ENCODE measurements at places on chromosomes 4 and X. TPM values are rescaled to one million over a fixed set of nuclear protein-coding genes. Genes with fewer than 3 reads are reported as not detected.

DNA sequence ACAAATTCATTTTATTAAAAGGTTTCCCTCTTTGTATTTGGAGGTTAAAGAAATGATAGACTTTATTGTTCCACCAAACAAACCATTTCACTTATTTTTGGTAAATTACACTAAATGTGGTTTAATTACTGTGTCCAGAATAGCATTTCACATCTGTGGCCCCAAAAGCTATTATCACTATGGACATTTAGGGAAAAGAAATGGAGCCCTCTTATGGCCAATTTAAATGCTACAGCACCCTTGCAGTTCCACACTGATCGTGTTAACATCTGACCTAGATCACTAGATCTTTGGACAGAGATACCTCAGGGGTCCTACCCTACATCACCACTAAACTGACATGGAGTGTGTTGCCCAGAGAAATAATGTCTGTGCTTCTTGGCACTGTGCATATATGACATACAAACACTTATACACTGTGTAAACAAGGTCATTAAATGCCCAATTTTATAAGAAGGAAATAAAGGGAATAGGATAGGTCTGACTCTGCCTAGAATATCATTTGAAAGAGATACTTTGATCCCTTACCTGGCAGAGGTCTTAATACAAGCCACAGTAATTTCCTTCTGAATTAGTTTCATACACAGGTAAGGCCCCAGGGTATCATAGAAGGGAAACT, 163.9 kb downstream of the KDR start:
- peak; percentile 36 for DNase-seq

GRCh38 chrX:153961292-153961691, 10.3 kb downstream of the HCFC1 start:
- no peak for DNase-seq

DNA sequence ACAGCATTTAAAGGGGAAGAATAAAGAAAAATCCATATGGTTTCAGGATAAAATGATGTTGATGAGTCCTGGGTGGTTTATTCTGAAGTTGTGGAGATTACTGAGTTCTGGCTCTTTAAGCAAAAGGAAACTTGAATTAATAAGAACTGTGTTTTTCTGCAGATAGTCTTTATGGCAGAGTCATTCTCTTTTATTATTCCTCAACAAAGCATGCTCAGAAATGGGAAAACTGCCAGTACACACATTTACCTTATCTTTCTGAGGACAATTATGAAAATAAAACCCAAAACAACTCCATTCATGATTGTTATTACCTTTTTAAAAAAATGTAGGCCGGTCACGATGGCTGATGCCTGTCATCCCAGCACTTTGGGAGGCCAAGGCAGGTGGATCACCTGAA, 58.5 kb downstream of the ADD1 start:
- DNase-seq, result no peak

- DNase-seq, result peak; percentile 46
Measured at GRCh38 chr4:150782311-150782710, 200.4 kb downstream of the MAB21L2 start.

TRPC3 gene
- 0.45 TPM for total RNA-seq

NAT8L gene
- 0.98 TPM for total RNA-seq

CCDC149 gene
- total RNA-seq, result 2.2 TPM

ARMCX2 gene
- 199 TPM for total RNA-seq

UBQLN2 gene
- total RNA-seq, result 20.4 TPM

EFNB1 gene
- total RNA-seq, result 7.5 TPM

NDUFC1 gene
- 48.5 TPM for total RNA-seq

DNA sequence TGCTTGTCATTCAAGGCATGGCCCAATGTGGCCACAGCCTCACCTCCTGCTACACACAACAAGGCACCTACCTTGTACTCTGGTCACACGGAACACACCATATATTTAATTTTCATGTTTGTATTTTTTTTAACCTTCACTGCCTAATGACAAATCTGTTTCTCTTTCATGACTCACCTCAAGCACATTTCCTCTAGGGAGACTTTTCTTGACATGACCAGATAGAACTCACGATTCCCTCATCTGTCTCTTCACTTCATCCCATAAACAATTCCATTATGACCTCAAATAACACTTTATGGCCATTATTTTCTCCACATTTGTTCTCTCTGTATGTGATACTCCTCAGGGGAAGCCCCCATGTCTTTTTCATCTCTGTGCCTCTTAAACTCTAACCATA, 11.1 kb downstream of the DRP2 start:
- DNase-seq, result peak; percentile 74

- no peak for DNase-seq
Measured at GRCh38 chr4:117660668-117661067, 373.6 kb upstream of the NDST3 start.

GRCh38 chr4:24686866-24687692, 102.7 kb upstream of the DHX15 start:
- DNase-seq, result no peak

DNA sequence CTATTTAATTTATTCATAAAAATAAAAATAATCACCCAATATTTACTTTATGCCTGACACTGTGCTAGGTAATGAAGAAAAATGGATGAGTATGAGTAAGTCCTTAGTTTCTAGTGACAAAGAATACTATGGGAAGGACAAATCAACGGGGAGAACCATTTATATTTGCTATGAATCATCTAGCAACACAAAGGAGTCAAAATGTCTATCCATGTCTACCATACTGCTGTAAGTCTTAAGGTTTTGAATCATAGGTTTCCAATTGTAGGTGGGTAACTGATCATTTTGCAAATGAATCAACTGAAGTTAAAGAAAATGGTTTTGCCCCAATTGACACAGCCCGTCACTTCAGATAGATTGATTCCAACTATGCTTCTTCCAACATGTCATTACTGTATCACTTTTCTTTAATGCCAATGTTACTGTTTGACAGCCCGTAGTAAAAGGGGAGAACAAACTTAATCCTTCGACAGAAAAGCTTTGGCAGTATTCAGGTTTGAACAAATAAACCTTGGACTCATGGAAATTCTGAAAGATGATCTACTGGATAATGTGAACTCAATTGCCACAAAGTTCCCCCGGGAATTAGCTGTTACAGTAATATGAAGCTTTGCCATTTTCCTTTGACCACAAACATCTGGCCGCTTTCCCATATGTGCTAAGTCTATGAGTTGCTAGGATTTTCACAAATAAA, 3.2 kb downstream of the TDO2 start:
- DNase-seq, result peak; percentile 99

TMPRSS11F gene
- not detected for total RNA-seq

GRCh38 chr4:154944996-154945395, 163.9 kb downstream of the RBM46 start:
- DNase-seq, result no peak

DNA sequence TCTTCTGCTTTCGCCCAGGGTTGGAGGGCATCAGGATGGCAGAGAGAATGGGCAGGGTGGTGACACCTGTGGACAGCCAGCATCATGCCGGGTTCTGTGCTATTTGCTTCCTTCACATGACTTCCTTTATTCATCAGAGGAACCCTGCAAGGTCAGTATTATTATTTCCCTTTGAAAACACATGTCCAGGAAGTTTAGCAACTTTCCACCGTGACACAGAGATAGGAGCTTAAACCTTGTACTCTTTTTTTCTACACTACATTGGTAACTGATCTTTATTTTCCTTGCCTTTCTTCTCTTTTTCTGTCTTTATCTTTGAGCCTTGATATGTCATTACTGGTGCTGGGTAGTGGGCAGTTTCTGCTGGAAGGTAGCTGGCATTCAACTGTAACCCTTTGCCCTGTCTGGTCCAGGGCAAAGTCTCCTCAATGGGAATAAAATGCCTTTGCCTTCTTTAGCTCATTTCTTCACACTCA, 5.0 kb upstream of the MGST2 start:
- no peak for DNase-seq

DNA sequence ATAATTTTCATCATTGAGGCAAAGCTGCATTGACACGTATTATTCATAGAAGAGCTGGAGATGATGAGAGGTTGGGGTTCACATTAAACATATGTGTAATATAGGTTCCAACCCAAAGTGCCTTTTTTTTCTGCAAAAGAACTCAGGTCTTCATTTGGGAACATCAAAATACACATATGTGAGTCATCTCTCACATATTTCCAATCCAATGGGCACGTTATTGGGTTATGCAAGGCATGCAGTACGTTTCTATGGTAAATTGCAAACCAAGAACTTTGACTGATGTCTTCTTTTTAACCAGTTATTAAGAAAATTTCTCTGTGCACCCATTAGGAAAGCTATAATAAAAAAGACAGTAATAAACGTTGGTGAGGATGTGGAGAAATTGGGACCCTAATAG, 150.3 kb upstream of the FAM9B start:
- peak; percentile 29 for DNase-seq
